Stimulated activated CD8-positive, alpha-beta memory T cell treated with anti-CD3 and anti-CD28 coated beads, Interleukin-4, amount 100 ng/mL, for 1 hour (primary cell): ENCODE measurements at places on chromosomes 3 and 15.

GRCh38 chr3:120137548-120137947, 43.3 kb upstream of the GSK3B start:
- DNase-seq, result no peak

- no peak for DNase-seq
These were observed 29.9 kb upstream of the GPD1L start for GRCh38 chr3:32076566-32076965.

- no peak for DNase-seq
These were observed 8.3 kb upstream of the MAP1A start for GRCh38 chr15:43508991-43509659.

GRCh38 chr3:139530717-139531116, 8.8 kb downstream of the RBP1 start:
- DNase-seq, result no peak

DNA sequence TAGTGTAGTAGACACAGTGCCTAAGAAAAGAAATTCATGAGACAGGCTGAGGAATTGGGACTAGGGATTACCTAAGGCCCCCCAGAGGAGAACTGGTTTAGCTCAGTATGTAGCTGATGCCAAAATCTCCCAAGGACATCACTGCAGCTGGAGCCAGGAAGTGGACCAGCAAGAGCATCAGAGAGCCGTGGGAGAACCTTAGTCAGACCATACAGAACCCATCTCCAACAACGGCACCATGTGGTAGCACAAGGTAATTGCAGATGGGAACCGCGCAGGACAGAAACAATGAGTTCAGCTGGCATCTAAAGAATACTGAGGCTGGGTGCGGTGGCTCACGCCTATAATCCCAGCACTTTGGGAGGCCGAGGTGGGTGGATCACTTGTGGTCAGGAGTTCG, 81.7 kb downstream of the WNT5A start:
- no peak for DNase-seq

DNA sequence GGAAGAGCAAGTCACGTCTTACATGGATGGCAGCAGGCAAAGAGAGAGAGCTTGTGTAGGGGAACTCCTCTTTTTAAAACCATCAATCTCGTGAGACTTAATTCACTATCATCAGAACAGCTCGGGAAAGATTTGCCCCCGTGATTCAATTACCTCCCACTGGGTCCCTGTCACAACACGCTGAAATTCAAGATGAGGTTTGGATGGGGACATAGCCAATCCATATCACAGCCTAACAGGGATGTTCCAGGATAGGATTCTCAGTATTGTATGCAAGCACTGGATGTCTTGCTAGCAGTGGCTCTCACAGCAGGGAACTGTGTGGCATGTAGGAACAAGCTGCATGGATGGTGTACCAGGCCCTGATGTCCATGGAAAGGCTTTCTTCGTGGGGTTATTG, 47.8 kb upstream of the SLC24A5 start:
- no peak for DNase-seq

DNA sequence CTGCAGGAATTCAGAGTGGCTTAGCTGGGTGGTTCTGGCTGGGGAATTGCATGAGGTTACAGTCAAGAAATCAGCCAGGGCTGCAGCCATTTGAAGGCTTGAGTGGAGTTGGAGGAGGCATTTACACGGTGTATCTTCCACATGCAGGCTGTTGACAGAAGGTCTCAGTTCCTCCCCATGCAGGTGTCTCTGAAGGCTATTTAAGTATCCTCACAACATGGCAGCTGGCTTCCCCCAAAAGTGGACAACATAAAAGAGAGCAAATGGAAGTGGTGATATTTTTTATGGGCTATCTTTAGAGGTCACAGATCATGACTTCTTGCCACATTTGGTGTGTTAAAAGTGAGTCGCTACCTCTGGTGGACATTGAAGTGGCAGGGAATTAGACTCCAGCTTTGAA, 60.1 kb upstream of the SPRED1 start:
- no peak for DNase-seq
